ENCODE measurements at places on chromosomes 3 and 15.

DNA sequence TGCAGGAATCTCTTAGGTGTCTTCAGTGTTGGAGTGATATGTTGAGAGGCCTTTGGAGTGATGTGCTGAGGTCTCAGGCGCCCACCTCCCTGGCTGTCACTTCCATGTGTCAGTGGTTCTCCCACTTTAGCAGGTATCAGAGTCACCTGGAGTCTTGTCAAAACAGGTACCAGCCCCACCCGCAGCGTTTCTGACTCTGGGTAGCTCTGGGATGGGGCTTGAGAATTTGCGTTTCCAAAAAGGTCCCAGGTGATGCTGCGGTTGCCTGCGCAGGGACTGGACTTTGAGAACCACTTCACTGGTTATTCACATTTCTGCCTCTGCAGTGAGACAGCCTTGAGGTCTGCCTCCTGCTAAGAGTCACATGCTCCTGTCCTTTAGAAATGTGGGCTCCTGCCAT is 15.5 kb downstream of the UMPS start:
- no peak for DNase-seq

GRCh38 chr3:145518639-145519038 is 642.3 kb downstream of the PLOD2 start:
- no peak for DNase-seq

GRCh38 chr3:189165092-189165612 is 6.6 kb upstream of the TPRG1 start:
- DNase-seq = no peak

- no peak for DNase-seq
Observed at GRCh38 chr3:157436583-157437291, at the start of gene PTX3. Gene PTX3 (plus strand): TSS chr3:157436850. CDS start chr3:157436934, 84 bp downstream.

- no peak for DNase-seq
Observed at GRCh38 chr3:3443482-3443881, 264.0 kb upstream of the CRBN start.

GRCh38 chr3:74009961-74010844 is 385.5 kb upstream of the PDZRN3 start:
- DNase-seq = no peak

DNA sequence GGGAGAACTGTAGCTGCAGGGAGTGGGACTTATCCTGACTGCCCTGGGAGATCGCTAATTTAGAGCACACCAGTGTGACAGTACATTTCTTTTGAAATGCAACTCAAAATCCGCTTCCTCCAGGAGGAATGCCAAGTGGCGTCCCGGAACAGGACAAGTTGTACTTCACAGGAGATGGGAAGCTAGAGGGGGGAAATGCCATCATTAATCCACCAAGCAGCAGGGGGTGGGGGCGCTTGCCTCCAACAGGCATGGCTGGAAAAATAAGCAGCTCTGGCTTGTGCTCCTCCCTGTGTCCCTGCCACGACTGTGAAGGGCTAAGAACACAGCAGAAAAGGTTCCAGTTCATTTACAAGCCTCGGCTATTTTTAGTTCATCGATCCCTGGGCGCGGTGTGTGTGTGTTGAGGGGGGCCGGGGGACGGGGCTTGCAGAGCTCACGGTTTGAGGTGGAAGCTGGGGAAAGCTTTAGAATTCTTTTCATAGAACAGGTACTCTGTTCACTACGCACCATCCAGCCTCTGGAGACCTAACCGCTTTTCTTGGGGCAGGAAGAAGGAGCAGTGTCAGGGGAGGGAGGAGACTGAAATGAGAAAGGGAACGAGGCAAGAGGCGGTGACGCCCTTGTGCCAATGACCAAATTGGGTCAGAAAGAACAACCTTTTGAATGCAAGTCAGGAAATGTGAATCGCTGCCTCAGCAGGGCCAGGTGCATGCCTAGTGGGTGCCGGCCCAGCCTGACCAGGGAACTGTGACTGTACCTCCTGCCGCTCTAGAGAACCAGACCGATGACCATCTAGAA is 51.8 kb upstream of the DGKG start:
- DNase-seq = peak; percentile 1

GRCh38 chr3:135050536-135050935 is 255.5 kb downstream of the EPHB1 start:
- DNase-seq = no peak

GRCh38 chr3:139534992-139535879 is 4.3 kb downstream of the RBP1 start:
- DNase-seq = no peak

- no peak for DNase-seq
Observed at GRCh38 chr15:28911310-28911931, 25.6 kb downstream of the APBA2 start.

DNA sequence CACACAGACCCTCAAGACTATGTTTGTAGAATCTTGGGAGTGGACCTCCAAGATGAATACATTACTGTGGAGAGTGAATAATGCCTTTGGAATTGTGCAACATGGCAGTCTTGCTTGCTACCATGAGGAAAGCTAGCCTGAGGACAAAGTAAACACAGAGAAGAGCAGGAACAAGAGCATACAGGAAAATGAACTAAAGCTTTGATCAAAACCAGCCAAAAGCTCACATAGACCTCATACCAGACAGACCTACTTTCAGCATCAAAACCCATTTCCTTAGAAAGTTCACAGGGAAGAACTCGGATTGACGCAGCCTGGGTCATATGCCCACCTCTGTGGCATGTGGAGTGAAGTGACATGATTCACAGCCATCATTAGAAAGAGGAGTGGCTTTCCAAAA is 3.3 kb upstream of the RAB8B start:
- DNase-seq = no peak

DNA sequence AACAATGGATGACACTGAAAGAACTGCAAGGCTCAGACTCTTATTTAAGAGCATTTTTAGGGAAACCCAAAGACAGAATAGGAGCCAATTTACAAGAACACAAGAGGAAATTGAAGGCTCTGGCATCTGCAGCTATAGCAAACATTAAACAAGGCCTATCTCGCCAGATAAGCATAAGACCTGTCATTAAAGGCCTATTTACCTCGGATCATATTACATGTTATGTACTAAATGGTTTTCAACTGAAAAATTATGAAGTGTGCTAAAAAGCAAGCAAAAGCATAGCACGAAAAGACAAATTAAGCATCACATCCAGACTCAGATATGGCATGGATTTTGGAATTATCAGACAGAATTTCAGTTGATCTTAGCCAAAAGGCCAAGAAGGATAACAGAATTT is 617.1 kb downstream of the SQOR start:
- DNase-seq = no peak

- DNase-seq = no peak
Observed at GRCh38 chr3:179268400-179269051, 17.6 kb upstream of the KCNMB3 start.
